ENCODE measurements at places on chromosomes 12 and 14. TPM values are rescaled to one million over a fixed set of nuclear protein-coding genes. Genes with fewer than 3 reads are reported as not detected.

PPFIA2 gene
- 0.96 TPM for total RNA-seq

SLC38A4 gene
- total RNA-seq = 0.28 TPM

FOXN4 gene
- total RNA-seq = not detected

FGF6 gene
- not detected for total RNA-seq

TECPR2 gene
- 16.5 TPM for total RNA-seq

PRPH gene
- under 0.01 TPM for total RNA-seq

MYH6 gene
- not detected for total RNA-seq

OASL gene
- total RNA-seq = 0.56 TPM

CPM gene
- total RNA-seq = 19.0 TPM

KCNC2 gene
- not detected for total RNA-seq

PSME1 gene
- total RNA-seq = 88.5 TPM

SERPINA9 gene
- 0.28 TPM for total RNA-seq

RAD52 gene
- 18.6 TPM for total RNA-seq

LGMN gene
- 87.1 TPM for total RNA-seq

KRT7 gene
- 80.3 TPM for total RNA-seq

AGAP2 gene
- 0.28 TPM for total RNA-seq
